ENCODE measurements at places on chromosomes 13 and 19. TPM values are rescaled to one million over a fixed set of nuclear protein-coding genes. Genes with fewer than 3 reads are reported as not detected.

DNA sequence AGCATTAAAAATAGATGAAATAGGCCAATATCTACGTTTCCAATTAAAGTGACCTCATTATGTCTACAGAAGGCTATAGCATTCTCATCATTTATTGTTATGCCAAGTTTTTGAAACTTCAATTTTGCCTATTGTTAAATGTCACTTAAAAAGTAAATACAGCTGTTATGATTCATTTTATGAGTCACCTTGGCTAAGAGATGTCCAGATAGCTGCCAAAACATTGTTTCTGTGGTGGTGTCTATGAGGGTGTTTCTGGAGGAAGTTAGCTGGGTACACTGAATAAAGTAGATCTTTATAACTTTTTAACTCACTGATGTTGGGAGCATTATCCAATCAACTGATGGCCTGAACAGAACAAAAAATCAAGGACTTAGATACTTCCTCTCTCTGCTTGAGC lies 1209.7 kb upstream of the PCDH9 start:
- no peak for DNase-seq
- H3K27me3 ChIP-seq = no peaks in the 10 kb centered on the region
- no peak overlapping the region for H3K4me3 ChIP-seq
- H3K27ac ChIP-seq = no peak overlapping the region
- H3K36me3 ChIP-seq = no peaks in the 10 kb centered on the region
- H3K4me1 ChIP-seq = peaks cover 4% of the 10 kb centered on the region

Gene PGLYRP1
- not detected for total RNA-seq

Gene PRKACA
- 103 TPM for total RNA-seq

Gene ENOX1
- 6.1 TPM for total RNA-seq

- H3K27ac ChIP-seq = no peak overlapping the region
- no peak overlapping the region for H3K4me3 ChIP-seq
These were observed 422.5 kb downstream of the FOXO1 start for GRCh38 chr13:40243982-40244381.

DNA sequence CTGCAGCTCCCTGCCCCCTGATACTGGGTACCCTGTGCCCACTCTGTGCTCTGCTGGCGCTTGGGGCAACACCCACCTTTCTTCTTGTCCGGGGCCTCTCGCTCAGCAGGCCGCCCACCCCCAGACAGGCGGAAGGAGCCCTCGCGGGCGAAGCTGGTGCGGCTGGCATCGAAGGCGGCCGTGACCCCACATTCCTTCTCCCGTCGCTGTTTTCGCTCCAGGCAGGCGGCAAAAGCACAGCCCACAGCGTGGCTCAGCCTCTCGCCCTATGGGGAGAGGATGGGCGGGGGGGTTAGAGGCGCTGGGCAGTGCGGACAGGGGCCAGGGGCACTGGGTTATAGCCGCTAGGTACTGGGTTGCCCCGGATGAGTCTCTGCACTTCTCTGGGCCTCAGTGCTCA lies 13.3 kb downstream of the NUMBL start:
- no peaks in the 10 kb centered on the region for H3K4me1 ChIP-seq
- peaks cover 20% of the 10 kb centered on the region for H3K36me3 ChIP-seq
- no peak overlapping the region for H3K4me3 ChIP-seq
- DNase-seq = no peak
- no peaks in the 10 kb centered on the region for H3K27me3 ChIP-seq

DNA sequence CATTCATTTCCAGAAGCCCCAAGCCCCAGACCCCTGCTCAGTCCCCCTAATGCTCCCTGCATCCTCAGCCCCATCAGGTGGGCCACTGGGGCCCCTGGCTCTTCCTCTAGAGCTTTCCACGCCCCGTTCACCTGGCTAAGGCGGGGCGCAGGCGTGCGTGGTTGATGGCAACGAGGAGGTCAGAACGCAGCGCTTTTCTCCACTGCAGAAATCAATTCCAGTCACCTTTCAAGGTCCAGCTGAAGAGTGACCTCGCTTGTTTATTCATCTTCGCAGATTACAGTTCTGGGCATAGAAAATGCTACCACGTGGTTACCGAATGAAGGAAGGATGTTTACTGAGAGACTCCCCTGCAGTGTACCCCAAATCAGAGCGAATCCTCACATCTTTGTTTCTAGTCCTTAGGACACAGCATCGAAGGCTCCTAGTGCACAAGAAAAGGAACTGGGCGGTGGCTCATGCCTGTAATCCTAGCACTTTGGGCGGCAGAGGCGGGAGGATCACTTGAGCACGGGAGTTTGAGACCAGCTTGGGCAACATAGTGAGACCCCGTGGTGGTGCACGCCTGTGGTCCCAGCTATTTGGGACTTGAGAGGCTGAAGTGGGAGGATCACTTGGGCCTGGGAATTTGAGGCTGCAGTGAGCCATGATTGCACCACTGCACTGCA lies 828 bp upstream of the PBX4 start:
- H3K27ac ChIP-seq = no peak overlapping the region
- no peaks in the 10 kb centered on the region for H3K27me3 ChIP-seq
- DNase-seq = no peak
- H3K4me3 ChIP-seq = peak overlapping the region; percentile 81

GRCh38 chr19:29315556-29316190 lies 102.7 kb upstream of the UQCRFS1 start:
- peaks cover 17% of the 10 kb centered on the region for H3K27me3 ChIP-seq
- no peak overlapping the region for H3K4me3 ChIP-seq

Gene ZNF699
- 10.5 TPM for total RNA-seq

GRCh38 chr13:75194717-75195462 lies 287.1 kb downstream of the TBC1D4 start:
- peaks cover 1% of the 10 kb centered on the region for H3K36me3 ChIP-seq
- peak overlapping the region; percentile 95 for H3K27ac ChIP-seq
- no peaks in the 10 kb centered on the region for H3K27me3 ChIP-seq
- H3K4me1 ChIP-seq = peaks cover 47% of the 10 kb centered on the region

- DNase-seq = no peak
- no peaks in the 10 kb centered on the region for H3K27me3 ChIP-seq
- peaks cover 61% of the 10 kb centered on the region for H3K4me1 ChIP-seq
- peak overlapping the region; percentile 57 for H3K27ac ChIP-seq
- H3K36me3 ChIP-seq = peaks cover 10% of the 10 kb centered on the region
These were observed 19.6 kb downstream of the KLF12 start for GRCh38 chr13:74114641-74115040.

Gene ELSPBP1
- total RNA-seq = not detected
